Omental fat pad (tissue), 4 donors: ENCODE measurements at places on chromosomes 3 and 15. TPM values are rescaled to one million over a fixed set of nuclear protein-coding genes. Genes with fewer than 3 reads are reported as not detected.

Gene SPTSSB
- total RNA-seq, result not detected

Gene ATP8B4
- 32.3 TPM for total RNA-seq

Gene SERPINI1
- 7.1 TPM for total RNA-seq

Gene NUP210
- 9.1 TPM for total RNA-seq

Gene SCAANT1
- not detected for total RNA-seq

Gene SOX14
- not detected for total RNA-seq

GRCh38 chr15:89876396-89877082, 17.3 kb downstream of the AP3S2 start:
- DNase-seq, result no peak

GRCh38 chr3:53161450-53161819, 426 bp downstream of the PRKCD start:
- DNase-seq, result no peak

DNA sequence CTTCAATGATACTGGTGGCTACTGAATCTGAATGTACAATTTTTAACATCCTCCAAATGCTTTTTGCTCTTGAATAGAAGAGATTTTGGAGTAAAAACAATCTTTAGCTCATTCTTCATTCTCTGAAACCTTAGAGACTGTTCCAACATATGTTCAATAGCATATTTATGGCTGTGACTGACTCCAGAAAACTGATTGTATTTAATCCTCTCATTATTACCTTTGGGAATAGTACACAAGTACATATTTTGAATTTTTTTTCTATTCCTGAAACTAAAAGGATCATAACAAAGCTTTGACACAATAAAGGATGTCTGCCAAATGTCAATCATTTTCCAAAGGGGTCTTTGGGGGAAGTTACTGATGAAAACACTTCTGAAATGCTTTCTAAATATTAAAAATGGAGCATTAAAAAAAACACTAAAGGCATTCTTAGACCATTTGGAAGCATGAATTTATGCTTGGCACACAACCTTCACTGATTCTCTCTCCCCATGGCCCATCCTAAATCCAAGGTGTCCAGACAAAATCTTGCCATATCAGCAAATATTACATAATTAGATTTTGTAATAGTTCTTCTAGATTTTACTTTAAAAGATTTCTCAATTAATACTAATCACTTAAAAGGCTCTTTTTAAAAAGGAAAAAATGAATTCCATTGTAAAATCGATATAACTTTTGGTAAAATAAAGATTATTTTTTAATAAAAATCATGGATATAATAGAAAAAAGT, 936.8 kb downstream of the EPHA3 start:
- DNase-seq, result no peak

- no peak for DNase-seq
Observed at GRCh38 chr3:110971010-110971601, 100.5 kb upstream of the NECTIN3 start.

DNA sequence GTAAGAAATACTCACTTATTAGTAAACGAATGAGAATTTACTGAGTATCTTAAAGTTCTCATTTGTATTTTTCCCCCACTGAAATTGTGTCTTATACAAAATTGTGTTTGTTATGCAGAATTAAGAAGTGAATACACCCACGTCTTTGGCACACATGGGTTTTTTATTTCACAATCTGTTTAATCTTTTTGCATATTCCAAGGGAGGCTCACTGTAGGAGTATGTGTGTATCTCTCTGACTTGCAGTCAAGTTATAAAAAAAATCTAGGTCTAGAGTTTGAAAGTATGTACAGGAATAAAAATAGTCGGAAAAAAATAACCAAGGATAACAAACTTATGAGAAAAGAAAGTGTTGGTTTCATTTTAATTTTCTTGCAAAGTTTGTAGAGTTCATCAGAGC, 255.2 kb downstream of the PDCD6IP start:
- DNase-seq, result no peak

DNA sequence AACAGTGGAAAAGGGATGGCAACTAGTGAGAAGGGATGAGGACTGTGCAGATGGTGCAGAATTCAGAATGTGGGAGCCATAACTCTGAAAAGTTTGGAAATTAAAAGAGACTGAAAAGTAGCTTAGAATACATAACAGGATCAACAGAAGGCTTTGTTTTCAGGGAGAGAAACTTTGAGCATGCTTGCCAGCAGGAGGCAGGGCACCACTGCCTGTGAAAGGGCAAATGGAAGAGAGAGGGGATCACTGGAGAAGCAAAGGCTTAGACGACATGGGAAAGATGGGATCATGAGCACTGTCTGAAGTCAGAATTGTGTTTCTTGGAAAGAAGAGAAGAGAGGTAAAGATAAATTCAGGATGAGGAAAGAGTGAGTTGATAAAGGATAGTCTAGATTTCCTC, 99.6 kb downstream of the ABI3BP start:
- DNase-seq, result no peak

DNA sequence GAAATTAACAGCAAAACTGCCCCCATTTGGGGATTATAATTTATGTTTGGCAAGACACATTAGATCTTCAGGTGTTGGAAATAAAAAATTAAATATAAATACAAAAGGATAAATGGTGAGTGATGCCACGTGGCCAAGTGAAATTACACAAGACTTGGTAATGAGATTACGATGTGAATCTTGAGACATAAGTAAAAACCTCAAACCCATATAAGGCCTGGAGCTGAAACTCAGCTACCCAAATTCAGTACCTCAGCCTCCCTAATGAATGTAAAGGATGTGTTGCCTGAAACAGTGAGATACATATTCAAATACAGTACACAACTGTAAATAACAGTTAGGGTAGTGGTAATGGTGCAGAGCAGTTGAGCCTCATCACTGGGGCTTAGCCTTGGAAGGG, 1146.6 kb downstream of the OTOL1 start:
- DNase-seq, result no peak

DNA sequence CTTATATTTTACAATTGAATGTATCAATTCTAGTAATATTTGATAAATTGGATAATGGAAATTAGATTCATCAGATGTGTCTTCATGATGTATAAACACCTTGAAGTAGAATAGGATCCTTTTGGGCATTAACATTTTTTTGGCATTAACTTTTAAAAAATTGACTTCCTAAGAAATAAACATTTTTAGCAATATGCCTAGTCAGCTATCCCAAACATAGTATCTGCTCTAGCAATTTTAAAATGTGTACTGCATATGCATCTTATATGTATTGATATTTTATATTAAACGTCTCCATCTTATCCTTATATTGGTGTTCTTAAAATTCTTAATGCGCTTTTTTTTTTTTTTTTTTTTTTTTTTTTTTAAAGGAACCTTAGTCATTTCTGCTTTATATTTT, 8.5 kb downstream of the CCNDBP1 start:
- no peak for DNase-seq

- no peak for DNase-seq
Observed at GRCh38 chr15:80234883-80235282, 17.1 kb downstream of the CTXND1 start.

DNA sequence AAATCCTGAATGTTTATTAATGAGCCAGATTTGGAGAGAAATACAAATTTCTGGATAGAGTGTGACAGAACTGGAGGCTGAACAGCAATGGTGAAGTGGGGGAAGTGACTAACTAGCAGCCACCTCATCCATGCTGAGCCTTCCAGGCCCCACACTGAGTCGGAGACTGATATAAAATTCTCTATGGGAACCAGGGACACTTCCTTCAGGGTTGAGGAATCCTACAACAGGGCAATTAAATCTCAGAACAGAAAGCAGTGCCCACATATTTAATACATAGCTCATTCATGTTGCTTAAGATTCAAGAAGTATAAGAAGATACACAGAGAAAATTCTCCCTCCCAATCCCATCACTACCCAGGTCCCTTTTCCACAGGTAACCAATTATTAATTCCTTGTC, 49.3 kb downstream of the HACD2 start:
- no peak for DNase-seq

- no peak for DNase-seq
Observed at GRCh38 chr3:142481196-142481595, 33.4 kb upstream of the XRN1 start.

- DNase-seq, result no peak
Observed at GRCh38 chr15:74657846-74658245, 38.0 kb downstream of the EDC3 start.

DNA sequence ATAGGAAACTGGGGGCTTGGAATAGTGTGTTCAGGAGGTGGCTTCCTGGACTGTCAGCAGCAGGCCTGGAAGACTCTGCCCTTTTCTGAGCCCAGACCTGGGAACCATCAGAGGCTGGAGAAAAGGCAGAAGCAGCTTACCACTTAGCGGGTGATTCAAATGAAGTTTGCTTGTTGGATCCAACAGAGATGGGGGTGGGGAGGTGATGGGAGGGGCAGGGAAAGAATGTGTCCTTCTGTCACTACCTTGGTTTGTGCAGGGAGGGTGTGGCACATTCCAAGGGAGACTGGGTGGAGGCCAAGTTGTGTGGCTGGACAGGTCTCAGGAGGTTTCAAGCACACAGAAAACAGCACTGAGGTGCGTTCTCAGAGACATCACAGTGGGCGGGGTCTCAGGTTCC, 58.8 kb downstream of the TRAK1 start:
- no peak for DNase-seq

DNA sequence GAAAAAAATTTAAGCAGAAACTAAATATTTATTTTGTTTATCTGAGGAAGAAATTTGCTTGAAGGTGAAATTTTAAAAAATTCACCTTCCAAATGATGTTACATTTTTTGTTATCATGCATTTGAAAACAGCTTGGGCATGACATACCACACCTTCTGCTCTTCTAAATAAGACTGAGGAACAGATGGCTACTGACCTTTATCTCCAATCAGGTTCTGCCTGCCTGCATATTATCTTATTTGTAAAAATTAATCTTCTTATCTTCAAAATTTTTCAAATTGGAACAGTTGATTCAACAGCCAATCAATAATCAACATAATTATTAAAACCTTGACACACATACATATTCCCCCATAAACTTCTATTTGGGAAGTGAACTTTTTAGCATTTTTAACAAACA, 641.8 kb upstream of the ZNF385D start:
- DNase-seq, result no peak

GRCh38 chr15:70246623-70247220, 149.0 kb upstream of the TLE3 start:
- no peak for DNase-seq

DNA sequence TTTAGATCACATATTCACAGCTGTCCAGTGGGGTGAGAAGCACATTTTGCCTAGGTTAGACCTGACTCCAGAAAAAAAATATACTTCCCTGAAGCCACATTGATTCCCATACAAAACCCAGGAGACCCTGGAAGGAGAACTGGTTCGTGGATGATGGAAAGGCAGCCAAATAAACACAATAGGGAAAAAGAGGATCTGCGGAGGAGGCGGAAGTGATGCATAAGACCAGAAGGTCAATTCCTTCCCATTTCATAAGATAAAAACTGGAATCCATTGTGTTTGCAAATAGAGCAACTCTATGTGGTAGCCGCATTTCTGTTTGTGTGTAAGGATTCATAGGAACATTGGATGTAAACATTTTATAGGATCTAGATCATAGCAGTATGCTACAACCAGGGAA, 781.9 kb upstream of the GRM7 start:
- no peak for DNase-seq

DNA sequence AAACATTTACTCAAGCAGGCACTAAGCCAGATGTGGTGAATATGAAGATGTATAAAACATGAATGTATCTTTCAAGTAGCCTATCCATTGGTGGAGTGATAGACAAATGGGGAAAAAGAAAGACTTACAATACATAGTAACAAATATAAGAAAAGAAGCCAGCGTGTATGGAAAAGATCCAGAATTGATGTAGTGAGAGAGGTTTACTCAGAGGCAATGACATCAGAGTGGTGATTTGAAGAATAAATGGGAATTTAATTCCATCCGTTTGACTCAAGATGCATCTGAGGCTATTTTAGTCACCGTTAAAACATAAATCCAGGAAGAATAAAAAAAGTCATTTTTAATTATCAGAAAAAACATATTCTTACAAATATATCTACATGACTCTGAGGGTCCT, 162.6 kb downstream of the IL1RAP start:
- DNase-seq, result no peak

GRCh38 chr3:39501968-39502837, 34.7 kb downstream of the MOBP start:
- no peak for DNase-seq

GRCh38 chr3:146746190-146746589, 141.0 kb upstream of the PLSCR5 start:
- DNase-seq, result no peak

GRCh38 chr3:76552653-76553052, 487.2 kb upstream of the ROBO2 start:
- DNase-seq, result no peak

DNA sequence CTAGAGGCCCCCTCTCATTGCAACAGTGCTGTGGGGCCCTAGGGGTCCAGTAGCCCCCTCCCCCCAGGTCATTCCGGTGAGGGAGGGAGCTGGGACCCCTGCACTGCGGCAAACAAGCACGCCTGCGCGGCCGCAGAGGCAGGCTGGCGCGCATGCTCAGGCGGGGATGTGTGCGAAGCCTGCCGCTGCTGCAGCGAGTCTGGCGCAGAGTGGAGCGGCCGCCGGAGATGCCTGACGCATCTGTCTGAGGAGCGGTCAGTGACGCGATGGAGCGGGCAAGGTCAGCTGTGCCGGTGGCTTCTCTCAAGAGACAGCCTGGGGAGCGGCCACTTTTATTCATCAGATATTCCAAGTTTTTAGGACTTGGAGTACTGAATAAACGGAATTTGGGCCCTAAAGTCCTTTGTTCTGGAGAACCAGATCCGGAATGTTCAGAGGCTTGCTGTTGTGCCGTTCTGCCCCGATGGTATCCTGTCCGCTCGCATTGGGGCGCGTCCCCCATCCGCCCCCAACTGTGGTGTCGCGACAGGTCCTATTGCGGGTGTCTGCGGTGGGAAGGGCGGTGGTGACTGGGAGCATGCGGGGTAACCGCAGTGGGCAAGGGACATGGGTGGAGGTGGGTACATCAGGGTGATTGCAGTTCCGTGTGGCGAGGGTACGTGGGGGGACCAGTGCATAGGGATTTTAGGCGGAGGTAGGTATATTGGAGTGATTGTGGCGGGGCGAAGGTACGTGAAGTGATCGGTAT, at the start of the genes SNRPN and SNURF:
TSS of gene SNRPN (plus strand) at position 205 of the 748 bp plus-strand sequence. CDS start 19,467 bp downstream, outside the sequence.
TSS of gene SNURF (plus strand) at position 205 of the 748 bp plus-strand sequence. CDS start at position 267, 62 bp downstream.
- DNase-seq, result peak; percentile 35

DNA sequence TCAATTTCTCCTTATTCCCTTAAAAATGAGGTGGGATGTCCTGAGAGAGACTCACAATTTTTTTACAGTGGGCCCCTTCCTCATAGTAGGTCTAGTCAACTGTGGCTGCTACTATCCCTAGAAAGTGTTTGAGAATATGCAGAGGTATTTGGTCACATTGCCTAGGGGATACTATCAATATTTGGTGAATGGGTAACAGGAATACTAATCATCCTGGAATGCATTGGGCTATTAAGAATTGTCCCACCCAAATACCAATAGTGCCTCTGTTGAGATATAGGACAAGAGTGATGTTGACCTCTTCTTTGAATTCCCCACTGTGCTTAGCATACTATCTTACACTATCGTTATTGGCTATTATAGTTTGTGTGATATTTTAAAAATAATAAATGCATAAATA, 389.4 kb downstream of the DIPK2A start:
- DNase-seq, result no peak

GRCh38 chr3:136778865-136779264, 26.7 kb upstream of the STAG1 start:
- DNase-seq, result no peak
